ENCODE measurements at places on chromosomes 6 and 20. TPM values are rescaled to one million over a fixed set of nuclear protein-coding genes. Genes with fewer than 3 reads are reported as not detected.

GRCh38 chr6:27760464-27760863 is 151.7 kb downstream of the OR2B2 start:
- H3K27me3 ChIP-seq = peaks cover 9% of the 10 kb centered on the region
- no peak overlapping the region for H3K27ac ChIP-seq
- H3K36me3 ChIP-seq = no peaks in the 10 kb centered on the region

- H3K27me3 ChIP-seq = peaks cover 14% of the 10 kb centered on the region
- H3K27ac ChIP-seq = no peak overlapping the region
- H3K4me3 ChIP-seq = no peak overlapping the region
- H3K4me1 ChIP-seq = no peaks in the 10 kb centered on the region
Measured at GRCh38 chr6:106163446-106163965, 77.4 kb downstream of the PRDM1 start.

GRCh38 chr6:82891076-82891475 is 174.6 kb downstream of the UBE3D start:
- H3K27me3 ChIP-seq = no peaks in the 10 kb centered on the region
- H3K36me3 ChIP-seq = peaks cover 3% of the 10 kb centered on the region
- no peak overlapping the region for H3K4me3 ChIP-seq
- H3K4me1 ChIP-seq = no peaks in the 10 kb centered on the region
- DNase-seq = no peak
- H3K27ac ChIP-seq = no peak overlapping the region

HLA-DRB5 gene
- 0.60 TPM for total RNA-seq

GRCh38 chr6:166926748-166927147 is 29.6 kb downstream of the RNASET2 start:
- H3K4me3 ChIP-seq = no peak overlapping the region
- H3K27ac ChIP-seq = no peak overlapping the region
- DNase-seq = no peak
- H3K4me1 ChIP-seq = no peaks in the 10 kb centered on the region
- peaks cover 5% of the 10 kb centered on the region for H3K36me3 ChIP-seq
- H3K27me3 ChIP-seq = no peaks in the 10 kb centered on the region

EMILIN3 gene
- total RNA-seq = 0.96 TPM

LEMD2 gene
- 69.9 TPM for total RNA-seq

OPN5 gene
- total RNA-seq = 0.09 TPM

GRCh38 chr6:5351552-5352210 is 90.4 kb downstream of the FARS2 start:
- H3K36me3 ChIP-seq = peaks cover 7% of the 10 kb centered on the region
- no peak overlapping the region for H3K27ac ChIP-seq
- no peak overlapping the region for H3K4me3 ChIP-seq
- no peaks in the 10 kb centered on the region for H3K27me3 ChIP-seq
- no peak for DNase-seq

GRCh38 chr6:56572788-56573471 is 69.8 kb downstream of the DST start:
- no peaks in the 10 kb centered on the region for H3K27me3 ChIP-seq
- H3K36me3 ChIP-seq = peaks cover 4% of the 10 kb centered on the region
- H3K4me1 ChIP-seq = peaks cover 1% of the 10 kb centered on the region
- no peak for DNase-seq

GRCh38 chr6:45763281-45763680 is 252.4 kb downstream of the CLIC5 start:
- H3K27ac ChIP-seq = no peak overlapping the region
- no peak overlapping the region for H3K4me3 ChIP-seq
- H3K36me3 ChIP-seq = no peaks in the 10 kb centered on the region
- no peaks in the 10 kb centered on the region for H3K4me1 ChIP-seq
- DNase-seq = no peak

ULBP2 gene
- total RNA-seq = not detected
